Osteoblast (primary cell): ENCODE measurements at places on chromosomes 2 and 18. TPM values are rescaled to one million over a fixed set of nuclear protein-coding genes. Genes with fewer than 3 reads are reported as not detected.

C18orf32 gene
- 16.5 and 16.6 TPM in 2 replicates for total RNA-seq

DNA sequence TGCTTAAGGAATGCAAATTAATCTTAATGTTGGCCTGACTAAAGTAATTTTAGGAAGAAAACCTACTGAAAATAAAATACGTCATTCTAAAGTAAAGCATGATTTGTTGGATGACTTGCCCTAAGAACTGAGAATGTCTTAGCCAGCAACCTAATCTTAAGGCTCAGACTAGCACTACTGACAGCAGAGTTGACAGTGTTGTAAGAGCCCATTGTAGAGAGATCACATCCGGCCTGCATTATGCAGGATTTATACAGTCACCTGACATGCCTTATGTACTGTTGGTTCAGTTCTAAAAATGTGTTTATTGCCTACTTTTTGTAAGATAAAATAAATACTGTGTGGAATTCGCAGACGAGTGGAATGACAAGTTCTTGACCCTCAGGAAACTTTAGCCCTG, 82.3 kb downstream of the TMEM185B start:
- H3K4me1 ChIP-seq: no peaks in the 10 kb centered on the region
- no peaks in the 10 kb centered on the region for H3K36me3 ChIP-seq
- DNase-seq: no peak
- H3K27me3 ChIP-seq: no peaks in the 10 kb centered on the region

DNA sequence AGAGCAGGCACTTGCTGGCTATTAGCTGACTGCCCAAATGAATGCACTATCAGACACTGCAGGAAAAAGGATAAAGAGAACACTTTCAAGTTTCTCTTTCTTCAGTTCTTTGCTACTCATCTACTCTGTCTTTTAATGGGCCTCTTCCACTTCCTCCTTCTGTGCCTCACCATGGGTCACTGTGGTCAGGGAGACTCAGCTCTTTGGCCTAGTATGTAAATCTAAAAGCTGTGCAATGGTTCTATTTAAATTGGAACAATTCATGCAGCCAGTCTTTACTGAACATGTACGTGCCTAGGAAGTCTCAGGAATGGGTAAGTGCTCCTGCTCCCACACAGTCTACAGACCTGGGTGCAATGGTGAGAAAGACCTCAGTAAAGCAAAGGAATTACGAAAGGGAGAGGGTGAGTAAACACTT, 79.1 kb upstream of the DNMT3A start:
- no peak for DNase-seq
- H3K36me3 ChIP-seq: no peaks in the 10 kb centered on the region
- H3K27me3 ChIP-seq: no peaks in the 10 kb centered on the region
- no peak overlapping the region for H3K27ac ChIP-seq

DNA sequence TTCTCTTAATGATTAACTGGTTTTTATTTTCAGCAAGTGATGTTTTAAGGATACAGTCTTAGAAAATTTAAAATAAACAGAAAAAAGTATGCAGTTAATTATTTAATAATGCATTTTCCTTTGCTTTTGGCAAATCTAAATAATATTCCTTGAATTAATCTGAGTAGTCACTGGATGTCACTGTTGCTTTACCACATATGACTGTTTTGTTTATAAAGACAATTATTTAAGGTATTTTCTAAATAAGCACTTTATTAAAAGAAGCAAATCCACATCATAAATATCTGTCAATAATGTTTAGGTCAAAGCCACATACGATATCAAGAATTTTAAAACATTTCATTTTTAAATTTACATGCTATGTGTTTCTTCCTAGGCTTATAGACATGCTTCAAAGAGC, 40.6 kb upstream of the TFPI start:
- H3K27ac ChIP-seq: no peak overlapping the region
- DNase-seq: no peak
- no peaks in the 10 kb centered on the region for H3K4me1 ChIP-seq
- H3K36me3 ChIP-seq: no peaks in the 10 kb centered on the region
- H3K4me3 ChIP-seq: no peak overlapping the region
- H3K27me3 ChIP-seq: no peaks in the 10 kb centered on the region

DNA sequence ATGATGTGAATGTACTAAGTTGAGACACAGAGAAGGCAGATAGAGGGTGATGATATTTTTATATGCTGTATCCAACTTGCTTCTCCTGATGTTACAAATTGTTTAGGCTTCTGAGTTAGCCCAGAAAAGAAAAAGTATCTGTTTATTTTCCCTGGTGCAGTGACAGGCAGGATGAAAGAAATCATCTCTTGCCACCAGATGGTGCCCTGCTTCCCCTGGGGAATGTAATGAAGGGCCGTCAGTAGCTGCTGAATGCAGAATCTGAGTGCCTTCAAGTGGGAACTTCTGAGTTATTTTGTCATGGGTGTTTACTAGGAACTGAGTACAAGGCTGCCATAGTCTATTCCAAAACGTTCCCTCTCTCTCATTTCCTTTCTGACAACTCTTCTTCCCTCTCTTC, 525.6 kb downstream of the MBD2 start:
- no peak overlapping the region for H3K4me3 ChIP-seq
- H3K27me3 ChIP-seq: no peaks in the 10 kb centered on the region
- H3K36me3 ChIP-seq: no peaks in the 10 kb centered on the region
- no peak overlapping the region for H3K27ac ChIP-seq
